ENCODE measurements at places on chromosomes 6 and 20.

- DNase-seq = no peak
Observed at GRCh38 chr20:2706688-2707352, 14.2 kb downstream of the EBF4 start.

- no peak for DNase-seq
Observed at GRCh38 chr20:44209686-44210405, 725 bp downstream of the OSER1 start.

GRCh38 chr6:151103266-151103665 is 136.5 kb upstream of the AKAP12 start:
- no peak for DNase-seq

DNA sequence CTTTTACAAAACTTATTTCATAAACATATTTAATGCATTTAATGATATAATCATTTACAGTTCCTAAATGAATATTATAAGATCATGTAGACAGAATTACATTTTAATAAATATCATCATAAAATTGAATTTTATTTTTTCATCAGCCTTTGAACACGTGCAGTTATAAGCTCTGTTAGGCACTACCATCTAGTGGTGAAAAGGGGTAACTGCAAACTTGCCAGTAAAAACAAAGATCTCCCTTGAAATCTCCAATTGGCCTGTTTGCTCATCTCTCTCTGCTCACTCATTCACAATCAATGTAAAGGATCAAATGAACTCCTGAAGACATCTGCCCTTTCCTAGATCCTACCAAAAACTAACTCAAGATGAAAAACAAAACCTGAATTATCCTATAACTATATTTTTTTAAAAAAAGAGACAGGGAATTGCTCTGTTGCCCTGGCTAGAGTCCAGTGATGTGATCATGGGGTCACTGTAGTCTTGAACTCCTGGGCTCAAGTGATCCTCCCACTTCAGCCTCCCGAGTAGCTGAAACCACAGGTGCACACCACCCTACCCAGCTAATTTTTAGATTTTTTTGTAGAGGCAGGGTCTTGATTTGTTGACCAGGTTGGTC is 31.7 kb downstream of the SAMHD1 start:
- peak; percentile 35 for DNase-seq

DNA sequence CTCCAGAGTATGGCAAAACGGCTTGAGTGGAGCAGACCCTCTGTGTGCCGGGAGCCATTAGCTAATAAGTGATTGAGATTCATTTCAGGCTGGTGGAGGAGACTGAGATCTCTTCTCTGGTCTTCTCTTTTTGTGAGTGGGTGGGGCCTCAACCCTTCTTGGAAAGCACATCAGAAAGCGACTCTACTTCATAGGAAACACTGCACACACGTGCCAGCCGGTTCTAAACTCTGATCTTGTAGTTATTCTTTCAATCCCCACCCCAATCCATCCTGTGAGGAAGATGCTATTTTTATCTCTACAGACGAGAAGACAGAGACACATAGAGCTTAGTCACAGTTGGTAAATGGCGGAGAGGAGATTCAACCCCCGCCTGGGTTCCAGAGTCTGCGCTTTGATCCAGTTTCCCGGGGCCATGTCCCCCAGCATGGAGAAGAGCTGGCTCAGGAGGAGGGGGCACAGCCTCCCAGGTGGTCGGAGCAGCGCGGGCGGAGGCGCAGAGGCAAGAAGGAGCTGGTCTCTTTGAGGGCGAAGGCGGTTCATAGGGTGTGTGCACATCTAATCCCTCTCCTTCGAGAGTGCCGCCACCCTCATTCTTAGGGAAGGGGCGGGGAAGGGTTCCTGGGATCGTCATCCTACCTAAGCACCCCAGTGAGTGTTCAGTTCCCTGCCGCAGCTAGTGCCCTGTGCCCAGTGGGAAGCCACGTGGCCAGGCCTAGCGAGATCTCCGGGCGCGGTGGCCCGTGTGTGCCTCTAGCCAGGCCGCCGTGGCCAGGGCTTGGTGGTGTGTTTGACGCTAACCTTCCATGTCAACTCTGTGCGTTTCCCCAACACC is 49.0 kb upstream of the TAGAP start:
- no peak for DNase-seq

- no peak for DNase-seq
Observed at GRCh38 chr6:150177259-150177951, 34.6 kb downstream of the PPP1R14C start.

- no peak for DNase-seq
Observed at GRCh38 chr6:119313937-119314884, 35.4 kb downstream of the MAN1A1 start.

DNA sequence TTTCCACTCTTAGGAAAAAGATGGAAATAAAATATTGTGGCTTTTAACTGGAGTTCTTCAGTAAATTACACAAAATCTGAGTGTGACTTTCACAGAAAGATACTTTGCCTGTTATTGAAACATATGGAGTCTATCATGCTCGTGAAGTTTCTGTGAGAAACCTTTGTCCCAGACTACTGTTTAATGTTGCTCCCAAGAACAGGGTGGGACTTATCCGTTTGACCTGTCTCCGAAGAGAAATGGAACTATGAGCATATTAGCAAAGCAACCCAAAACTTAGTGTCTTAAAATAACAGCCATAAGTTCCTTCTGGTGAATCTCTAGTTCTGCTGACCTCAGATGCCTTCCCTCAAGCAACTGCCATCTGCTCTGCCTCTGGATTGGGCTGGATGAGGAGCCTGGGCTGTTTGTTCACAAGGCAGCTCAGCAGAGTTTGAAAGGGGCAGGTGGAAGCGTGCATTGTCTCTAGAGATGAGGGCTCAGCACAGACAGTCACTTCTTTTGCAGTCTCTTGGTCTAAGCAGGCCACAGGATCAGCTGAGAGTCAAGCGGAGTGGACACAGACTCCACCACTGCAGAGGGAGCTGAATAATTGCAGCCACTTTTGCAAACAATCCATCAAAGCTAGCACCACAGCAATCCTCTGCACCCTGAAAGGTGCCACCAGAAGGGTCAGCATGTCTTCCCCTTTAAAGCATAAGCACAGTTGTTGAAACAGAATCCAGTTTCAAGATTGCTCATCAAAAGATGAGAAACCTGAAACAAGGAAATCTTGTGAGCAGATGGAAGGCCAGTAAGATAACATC is 52.8 kb downstream of the MYB start:
- no peak for DNase-seq

DNA sequence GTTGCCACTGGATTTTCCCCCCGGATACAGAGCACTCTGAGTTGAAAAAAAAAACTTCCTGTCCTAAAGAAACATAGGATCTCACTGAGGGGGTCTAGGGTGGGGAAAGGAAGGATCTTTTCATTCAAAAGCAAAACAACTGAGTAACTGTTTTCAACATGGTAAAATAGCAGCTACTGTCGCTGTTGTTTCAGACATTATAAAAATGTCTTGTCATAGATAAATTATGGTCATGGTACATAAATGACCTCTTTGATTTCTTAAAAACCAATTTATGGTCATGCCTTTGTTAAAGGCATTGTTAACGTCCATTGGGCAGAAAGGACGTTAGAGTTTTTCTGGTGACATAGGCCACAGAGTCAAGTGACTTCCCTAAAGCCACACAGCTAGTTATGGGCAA is 180.4 kb upstream of the DTNBP1 start:
- DNase-seq = no peak

DNA sequence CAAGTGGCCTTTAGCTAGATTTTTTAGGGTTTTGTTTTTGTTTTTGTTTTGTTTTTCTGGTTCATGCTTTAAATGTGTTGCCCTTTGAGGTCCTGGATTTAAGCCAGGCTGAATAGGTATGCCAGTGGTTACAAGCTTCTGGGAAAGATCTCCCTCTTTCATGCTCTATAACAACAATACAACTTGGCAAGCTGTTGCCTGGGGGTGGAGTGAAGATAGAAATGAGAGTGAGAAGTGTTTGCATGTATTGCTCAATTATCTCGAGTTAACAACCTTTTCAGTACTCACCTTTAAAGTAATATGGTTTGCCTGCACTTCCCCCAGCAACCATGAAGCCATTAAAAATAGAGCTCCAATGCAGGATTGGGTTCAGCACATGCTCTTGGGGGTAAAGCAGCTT is 19.2 kb upstream of the HAO1 start:
- no peak for DNase-seq

- no peak for DNase-seq
Observed at GRCh38 chr6:152355166-152355565, 282.0 kb downstream of the SYNE1 start.

- no peak for DNase-seq
Observed at GRCh38 chr6:4125500-4125899, 9.9 kb downstream of the ECI2 start.
